ENCODE measurements at places on chromosomes 11 and 22.

DNA sequence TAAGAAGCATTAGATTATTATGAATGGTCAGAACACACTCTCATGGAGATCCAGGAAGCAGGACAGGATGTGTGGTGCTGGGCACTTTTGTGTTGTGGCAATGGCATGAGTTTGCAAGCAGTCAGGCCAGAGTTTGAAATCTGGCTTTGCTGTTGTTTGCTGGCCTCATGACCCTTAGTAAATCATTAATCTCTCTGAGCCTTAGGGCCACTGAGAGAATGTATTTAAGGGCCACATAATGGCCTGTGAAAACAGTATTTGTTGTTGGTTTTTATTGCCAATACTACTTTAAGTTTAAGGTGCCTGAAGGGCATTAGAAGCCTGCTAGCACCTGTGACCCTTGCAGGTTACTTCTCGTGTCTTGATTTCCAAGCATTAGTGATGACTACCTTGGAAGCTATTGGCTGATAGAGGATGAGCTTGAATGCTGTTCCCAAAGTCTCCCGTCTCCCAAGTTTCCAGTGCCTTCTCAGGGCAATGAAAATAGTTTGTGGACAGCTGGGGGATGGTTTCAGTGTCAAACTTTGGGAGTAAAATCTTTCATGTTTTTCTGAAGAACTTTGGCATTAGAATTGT lies 24.6 kb downstream of the STIM1 start:
- DNase-seq = no peak

- DNase-seq = no peak
Measured at GRCh38 chr22:46147471-46148267, 2.7 kb upstream of the PPARA start.

DNA sequence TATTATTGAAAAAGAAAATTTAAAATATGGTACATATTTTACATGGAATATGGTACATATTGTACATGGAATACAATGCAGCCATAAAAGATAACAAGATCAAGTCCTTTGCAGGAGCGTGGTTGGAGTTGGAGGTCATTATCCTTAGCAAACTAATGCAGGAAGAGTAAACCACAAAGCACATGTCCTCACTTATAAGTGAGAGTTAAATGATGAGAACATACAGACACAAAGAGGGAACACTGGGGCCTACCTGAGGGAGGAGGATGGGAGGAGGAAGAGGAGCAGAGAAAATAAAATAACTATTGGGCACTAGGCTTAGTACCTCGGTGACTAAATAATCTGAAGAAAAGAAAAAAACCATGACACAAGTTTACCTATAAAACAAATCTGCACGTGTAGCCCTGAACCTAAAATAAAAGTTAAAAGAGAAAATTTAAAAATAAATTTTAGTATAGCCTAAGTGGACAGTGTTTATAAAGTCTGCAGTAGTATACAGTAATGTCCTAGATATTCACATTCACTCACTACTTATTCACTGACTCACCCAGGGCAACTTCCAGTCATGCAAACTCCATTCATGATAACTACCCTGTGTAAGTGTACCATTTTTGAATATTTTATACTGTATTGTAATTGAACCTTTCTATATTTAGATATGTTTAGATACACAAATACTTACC lies 204.4 kb downstream of the FAM76B start:
- DNase-seq = no peak

DNA sequence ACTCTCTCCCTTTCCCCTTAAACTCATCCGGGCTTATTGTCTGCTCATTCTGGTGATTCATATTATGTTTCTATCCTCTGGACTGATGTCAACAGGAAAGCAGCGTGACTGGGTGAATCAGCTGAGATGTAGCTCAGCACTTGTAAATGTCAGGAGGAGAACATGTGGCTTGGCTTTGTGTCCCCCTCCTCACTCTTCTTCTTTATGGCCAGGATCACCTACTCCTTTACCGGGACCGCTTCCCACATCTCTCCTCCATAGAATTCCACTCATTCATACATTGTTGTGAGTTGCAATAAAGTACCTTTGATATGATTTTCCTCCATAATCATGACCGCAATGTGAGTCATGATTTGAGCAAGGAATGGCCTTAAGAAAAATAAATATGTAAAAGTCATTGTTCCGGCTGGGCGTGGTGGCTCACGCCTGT lies 15.8 kb upstream of the SYN3 start:
- DNase-seq = no peak

GRCh38 chr11:120168108-120168959 lies 30.4 kb upstream of the TRIM29 start:
- no peak for DNase-seq

DNA sequence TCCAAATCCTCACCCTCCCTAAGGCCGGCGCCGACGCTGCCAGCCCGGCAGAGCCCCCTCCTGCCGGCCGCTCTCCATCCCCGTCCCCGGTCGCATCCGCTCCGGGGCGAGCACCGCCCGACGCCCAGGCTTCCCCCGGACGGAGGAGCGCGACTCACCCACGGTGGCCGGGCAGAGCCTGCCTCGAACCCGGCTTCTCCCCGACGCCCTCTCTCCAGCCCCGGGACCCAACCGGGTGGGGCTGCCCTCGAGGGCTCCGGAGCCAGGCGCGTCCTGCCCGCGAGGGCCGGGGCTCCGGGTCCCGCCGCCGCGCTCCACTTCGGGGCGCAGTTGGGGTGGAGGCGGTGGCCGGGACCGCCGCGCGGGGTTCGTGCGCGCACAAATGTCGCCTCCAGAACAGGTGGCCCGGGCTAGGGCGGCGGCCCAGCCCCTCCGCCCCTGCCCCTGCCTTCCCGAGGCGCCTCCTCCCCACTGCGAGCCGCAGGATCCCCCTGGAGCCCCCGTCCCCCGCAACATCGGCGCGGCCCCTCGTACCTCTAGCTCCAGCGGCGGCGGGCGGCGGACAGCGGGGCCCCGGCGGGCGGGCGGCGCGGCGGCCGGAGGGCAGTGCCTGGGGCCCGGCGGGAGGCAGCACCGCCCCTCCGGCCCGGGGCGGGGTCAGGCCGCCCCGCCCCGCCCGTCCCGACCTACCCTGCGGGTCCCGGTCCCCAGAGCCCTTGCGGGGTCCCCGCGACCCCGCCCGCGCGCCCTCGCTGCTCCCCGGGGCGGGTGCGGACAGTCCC lies at the start of gene A4GALT:
Gene A4GALT (minus strand): TSS at position 608 of the 782 bp plus-strand sequence. CDS start 26,919 bp downstream, outside the sequence.
- no peak for DNase-seq

GRCh38 chr22:18987765-18988164 lies 51.7 kb upstream of the PRODH start:
- no peak for DNase-seq

DNA sequence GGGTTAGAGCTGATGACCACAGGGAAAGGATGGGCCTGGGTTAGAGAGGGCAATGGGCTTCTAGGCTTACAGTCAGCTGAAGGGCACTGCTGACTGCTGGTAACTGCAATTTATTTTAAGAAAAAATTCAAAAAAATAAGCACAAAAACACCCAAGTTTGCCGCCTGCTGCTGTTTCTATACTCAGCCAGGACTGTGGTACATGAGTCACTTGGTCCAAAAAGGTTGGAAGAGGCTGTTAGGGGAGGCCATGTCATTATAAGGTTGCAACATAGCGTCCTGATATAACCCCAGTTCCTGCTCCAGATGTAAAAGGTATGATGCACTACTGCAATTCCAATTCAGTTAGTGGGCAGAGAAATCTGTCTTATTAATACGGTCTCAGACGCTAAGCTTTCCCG lies 98.9 kb downstream of the ETS1 start:
- no peak for DNase-seq

DNA sequence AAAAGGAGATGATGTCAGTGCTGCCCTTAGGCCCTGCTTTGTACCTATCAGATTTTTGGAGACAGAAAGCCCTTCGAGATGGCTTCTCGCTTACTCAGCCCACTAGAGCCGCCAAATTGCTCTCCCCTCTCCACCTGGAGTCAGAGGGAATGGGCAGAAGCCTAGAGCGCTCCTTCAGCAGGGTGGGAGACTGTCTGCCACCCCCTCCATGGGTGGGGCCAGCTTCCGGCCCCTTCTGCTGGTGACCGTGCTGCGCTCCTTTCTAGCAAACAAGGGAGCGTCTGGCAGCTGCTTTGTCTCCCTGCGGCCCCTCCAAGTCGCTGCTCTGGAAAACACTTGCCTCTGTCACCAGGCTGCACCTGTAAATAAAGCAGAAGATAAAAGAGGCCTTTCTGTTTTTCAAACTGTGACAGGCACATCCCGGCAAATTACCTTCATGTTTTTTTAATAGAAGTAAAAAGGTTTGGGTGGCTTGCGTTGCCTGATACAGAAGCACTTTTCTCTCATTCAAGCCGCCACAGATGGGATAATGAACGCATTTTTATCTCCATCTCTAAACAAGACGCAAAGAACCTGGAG lies 145.7 kb upstream of the NECTIN1 start:
- DNase-seq = peak; percentile 57

DNA sequence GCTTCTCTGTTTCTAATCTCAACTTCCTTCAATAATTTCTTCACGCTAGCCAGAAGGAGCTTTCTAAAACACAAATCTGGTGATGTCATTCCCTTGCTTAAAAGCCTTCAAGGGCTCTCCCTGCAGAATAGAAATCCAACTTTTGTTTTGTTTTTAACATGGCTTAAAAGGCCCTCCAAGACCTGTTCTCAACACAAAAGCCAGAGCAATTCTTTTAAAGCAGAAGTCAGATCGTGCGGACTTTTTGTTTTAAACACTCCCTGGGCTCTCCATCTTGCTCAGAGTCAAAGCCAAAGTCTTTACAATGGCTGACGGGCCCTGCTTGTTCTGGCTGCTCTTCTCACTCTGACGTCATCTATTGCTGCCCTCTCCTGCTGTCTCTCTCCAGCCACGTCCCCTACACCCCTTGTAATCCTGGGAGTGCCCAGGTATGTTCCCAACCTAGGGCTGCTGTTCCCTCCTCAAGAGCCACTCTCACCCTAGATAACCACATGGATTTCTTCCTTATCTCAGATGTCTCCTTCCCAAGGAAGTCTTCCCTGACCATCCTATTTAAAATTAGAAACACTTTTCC lies 22.5 kb downstream of the TECTA start:
- no peak for DNase-seq

- DNase-seq = no peak
Measured at GRCh38 chr22:31603081-31603525, 58.9 kb downstream of the PISD start.
